ENCODE measurements at places on chromosomes 5 and 9. TPM values are rescaled to one million over a fixed set of nuclear protein-coding genes. Genes with fewer than 3 reads are reported as not detected.

Gene KLF4
- total RNA-seq, result 1.2 TPM

Gene GPX3
- total RNA-seq, result 2.7 TPM

Gene BAAT
- not detected for total RNA-seq

Gene OTP
- total RNA-seq, result not detected

Gene ITGA2
- total RNA-seq, result 19.0 TPM

Gene TEK
- 2.3 TPM for total RNA-seq

Gene RGS7BP
- total RNA-seq, result not detected

Gene TMEM171
- 9.8 TPM for total RNA-seq

Gene PTGS1
- total RNA-seq, result 9.4 TPM

Gene SPAAR
- total RNA-seq, result not detected
